ENCODE measurements at places on chromosomes 4 and X.

DNA sequence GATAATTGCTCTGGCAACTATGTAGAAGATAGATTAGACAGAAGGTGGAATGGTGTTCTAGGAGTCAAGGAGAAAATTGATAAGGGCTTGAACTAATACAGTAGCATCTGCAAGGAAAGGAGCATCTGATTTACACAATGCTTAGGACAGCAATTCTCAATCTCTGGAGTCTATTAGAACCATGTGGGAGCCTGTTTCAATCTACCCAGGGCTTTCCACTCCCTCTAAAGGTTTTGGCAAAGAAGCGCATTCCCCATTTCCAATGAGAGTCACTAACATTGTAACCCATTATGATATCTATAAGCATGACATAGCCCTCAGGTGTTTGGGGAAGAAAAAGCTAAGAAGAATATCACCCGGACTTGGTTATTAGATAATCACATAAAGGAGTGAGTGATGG is 168.2 kb downstream of the COL25A1 start:
- no peak for DNase-seq

DNA sequence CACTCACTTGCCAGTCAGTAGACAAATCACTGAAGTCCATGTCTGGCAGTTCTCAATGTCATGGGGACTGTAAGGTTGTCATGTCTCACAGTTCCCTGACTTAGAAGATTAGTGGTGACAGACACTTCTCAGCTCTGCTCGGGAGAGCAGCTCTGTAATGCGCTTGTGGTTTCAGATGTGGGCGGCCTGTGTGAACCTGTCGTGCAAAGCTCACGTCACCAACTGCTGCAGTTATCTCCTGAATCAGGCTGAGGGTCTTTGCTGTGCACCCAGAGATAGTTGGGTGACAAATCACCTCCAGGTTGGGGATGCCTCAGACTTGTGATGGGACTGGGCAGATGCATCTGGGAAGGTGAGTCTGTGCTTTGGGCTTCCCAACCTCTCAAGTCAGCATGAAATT is at the start of gene IL9R:
Gene IL9R, plus strand, starts transcription at position 261 of the 400 bp plus-strand sequence. Its CDS starts 64 bp downstream, at position 325.
- DNase-seq = no peak

- DNase-seq = peak; percentile 52
Measured at GRCh38 chr4:168475745-168476144, 4.5 kb downstream of the DDX60L start.

GRCh38 chrX:139083191-139083590 is 371.7 kb upstream of the FGF13 start:
- no peak for DNase-seq

- no peak for DNase-seq
Measured at GRCh38 chr4:55549888-55550287, 3.2 kb upstream of the CLOCK start.

- no peak for DNase-seq
Measured at GRCh38 chr4:62449538-62449937, 1249.4 kb downstream of the ADGRL3 start.

GRCh38 chr4:112370466-112370865 is 73.3 kb downstream of the ALPK1 start:
- DNase-seq = no peak

GRCh38 chrX:46310815-46311497 is 234.3 kb downstream of the ZNF674 start:
- DNase-seq = no peak

GRCh38 chr4:184420881-184421416 is 53.4 kb downstream of the IRF2 start:
- DNase-seq = no peak

DNA sequence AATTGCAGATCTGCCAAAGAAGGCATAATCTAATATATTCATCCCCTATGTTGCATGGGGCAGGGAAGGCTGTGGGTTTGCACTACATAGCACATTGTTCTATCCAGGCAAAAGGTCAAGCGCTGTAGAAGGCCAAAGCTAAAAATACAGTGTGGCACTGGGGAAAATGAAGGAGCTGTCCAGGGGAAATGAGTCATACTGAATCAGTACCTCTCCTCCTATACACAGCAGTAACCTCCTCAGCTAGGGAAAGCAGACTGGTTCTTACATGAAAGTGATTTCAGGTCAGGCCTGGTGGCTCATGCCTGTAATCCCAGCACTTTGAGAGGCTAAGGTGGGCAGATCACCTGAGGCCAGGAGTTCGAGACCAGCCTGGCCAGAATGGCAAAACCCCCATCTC is 31.0 kb upstream of the SLC25A4 start:
- no peak for DNase-seq

- DNase-seq = no peak
Measured at GRCh38 chrX:48719958-48720357, 23.4 kb downstream of the SUV39H1 start.

DNA sequence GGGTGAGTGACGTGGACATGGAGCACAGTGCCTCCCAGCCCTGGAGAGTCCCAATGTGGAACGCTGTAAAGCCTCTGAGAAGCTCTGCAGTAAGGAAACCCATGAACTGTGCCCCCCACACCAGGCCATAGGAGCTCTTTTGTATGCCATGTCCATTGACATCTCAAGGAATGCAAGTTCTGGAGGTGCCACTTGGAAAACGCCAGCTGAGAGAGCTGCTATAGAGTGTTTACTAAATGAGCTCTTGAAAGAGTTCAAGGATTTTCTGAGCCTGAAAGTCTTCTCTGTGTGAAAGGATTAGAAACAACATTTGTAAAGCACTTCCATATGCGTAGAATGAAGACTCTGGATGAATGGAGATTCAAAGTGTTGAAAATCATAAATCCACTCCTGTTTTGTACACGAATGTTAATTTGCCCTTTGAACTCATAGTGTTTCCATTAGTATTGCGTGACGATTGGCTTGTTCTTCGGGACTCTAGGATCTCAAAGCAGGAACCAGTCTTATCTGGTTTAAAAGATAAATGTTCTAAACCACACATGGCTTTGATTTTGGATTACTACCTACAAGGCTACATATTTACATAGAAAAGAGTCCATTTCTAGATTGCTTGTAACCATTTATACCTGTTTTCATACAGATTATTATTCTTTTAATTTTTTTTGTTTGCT is 41.8 kb upstream of the STOX2 start:
- no peak for DNase-seq

DNA sequence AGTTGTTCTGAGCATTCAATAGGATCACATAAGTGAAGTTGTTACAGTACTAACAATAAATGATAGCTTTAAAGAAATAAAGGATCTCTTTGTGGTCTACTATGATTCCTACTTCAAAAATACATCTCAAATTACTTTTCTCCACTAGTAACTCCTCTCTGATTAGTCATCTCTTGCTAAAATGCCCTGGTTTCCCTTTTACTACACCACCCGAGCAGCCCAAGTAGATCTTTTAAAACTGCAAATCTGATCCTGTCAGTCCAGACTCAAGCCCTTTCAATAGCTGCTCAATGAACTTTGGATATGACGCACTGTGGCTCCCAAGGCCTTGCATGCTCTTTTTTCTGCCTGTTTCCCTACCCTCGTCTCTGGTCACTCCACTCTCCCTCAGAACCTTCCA is 97.5 kb downstream of the MAOA start:
- no peak for DNase-seq

DNA sequence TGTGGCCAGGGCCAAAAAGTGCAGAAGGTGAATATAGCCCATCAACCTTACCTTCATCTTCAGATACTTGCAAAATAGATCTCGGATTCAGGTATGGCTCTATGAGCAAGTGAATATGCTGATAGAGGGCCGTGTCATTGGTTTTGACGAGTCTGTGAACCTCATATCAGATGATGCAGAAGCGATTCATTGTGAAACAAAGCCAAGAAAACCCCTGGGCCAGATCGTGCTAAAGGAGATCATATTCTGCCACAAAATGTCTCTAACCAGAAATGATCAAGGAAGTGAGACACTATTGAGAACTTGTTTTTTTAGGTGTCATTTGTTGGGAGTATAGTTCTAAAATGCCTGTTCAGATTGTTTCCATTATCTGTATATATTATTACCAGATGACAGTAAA is 48.3 kb downstream of the PDK3 start:
- DNase-seq = no peak

DNA sequence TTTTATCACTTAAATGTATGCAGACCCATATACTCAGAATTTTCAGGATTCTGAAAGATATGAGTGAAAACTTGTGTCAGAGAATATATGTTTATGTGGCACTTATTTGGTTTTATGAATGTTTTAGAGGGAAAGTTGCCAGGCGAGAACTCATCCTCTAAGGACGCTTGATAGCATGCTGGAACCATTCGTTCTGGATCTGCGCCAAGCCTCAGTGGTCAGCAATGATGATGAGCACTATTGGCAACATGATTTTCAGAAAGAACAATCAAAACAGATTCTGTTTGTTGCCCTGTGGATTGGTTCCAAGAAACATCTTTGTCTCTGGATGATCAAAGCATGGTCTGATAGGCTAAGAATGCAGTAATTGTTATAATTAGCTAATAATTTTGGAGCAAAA is 32.1 kb upstream of the RAPGEF2 start:
- DNase-seq = no peak

DNA sequence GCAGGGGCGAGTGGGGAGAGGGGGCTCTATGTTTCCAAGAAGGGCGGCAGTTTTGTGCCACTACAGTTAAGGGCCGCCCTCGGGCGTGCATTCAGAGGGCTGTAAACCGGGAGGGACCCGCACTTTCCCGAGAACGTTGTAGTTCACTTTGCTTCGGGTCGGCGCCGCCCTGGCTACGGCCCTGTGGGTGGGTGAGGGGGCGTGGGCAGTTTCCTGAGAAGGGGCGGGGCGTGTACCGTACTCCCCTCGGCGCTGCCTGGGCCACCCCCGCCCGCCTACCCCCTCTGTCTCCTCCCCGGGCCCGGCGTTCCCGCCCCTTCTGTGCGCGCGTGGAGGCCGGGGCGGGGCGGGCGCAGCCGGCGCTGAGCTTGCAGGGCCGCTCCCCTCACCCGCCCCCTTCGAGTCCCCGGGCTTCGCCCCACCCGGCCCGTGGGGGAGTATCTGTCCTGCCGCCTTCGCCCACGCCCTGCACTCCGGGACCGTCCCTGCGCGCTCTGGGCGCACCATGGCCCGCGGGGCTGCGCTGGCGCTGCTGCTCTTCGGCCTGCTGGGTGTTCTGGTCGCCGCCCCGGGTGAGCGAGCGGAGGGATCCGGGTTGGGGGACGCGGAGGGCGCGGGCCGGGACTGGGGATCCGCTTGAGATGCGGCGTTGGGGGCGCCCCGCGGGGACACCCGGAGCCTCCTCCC is at the start of gene CD99:
Gene CD99, plus strand, starts transcription at position 440 of the 687 bp plus-strand sequence. Its CDS starts 66 bp downstream, at position 506.
- DNase-seq = no peak

DNA sequence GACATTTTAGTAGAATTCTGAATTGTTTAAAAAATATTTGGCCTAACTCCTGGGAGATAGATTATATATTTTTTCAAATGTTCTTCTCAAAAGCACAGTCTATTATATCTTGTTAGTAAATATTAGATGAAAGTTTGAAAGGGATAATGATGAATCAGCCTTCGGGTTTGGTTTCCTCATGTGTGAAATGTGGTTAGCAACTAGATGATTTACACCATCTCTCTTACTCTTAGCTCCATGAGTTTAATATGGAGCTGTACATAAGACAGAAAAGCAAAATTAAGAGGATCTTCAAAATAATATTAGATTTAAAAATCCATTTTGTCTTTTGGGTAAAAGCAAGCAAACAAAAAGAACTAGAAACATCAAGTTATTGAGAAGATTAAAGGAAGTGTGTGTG is 120.8 kb upstream of the SFRP2 start:
- no peak for DNase-seq

- DNase-seq = no peak
Measured at GRCh38 chrX:153523269-153523668, 5.8 kb downstream of the ATP2B3 start.

DNA sequence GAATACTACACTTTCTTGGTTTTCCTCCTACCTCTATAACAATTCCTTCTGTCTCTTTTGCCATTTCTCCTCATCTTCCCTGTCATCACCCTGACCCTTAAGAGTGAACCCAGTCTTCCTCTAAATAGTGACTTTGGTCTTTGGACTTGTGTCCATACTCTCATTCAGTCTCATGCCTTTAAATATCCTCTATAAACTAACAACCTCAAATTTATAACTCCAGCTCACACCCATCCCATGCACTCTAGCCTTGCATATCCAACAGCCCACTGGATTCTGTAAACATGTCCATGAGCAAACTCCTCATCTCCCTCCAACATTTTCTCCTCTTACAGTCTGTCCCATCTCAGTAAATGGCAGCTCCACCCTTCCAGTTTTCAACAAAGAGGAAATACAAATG is 15.0 kb downstream of the BCLAF3 start:
- DNase-seq = no peak

DNA sequence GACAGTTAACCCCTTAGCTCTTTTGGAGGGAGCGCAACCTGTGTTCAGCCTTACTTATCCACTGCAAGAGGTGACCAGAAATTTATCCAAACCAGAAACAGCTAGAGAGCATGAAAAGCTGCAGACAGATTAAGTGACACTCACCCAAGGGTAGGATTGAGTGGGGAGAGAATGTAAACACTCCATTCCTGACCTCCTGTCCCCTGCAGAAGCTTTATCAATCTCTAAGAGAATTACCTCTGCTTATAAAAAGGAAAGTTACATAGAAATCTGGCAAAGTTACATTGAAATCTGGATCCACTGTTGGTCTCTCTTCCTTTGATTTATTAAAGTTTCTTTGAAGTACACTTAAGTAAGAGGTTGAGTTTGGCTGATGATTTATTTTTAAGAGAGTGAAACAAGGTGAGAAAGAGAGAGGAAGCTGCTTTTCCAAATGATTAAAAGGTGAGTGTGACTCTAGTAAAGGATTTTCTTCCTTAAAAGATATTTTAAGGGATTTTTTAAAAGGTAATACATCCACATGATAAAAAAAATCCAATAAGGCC is 112.3 kb downstream of the ANAPC4 start:
- DNase-seq = no peak

- DNase-seq = no peak
Measured at GRCh38 chr4:18247189-18247588, 225.6 kb upstream of the LCORL start.

GRCh38 chrX:136636121-136636520 is 11.8 kb upstream of the CD40LG start:
- no peak for DNase-seq

DNA sequence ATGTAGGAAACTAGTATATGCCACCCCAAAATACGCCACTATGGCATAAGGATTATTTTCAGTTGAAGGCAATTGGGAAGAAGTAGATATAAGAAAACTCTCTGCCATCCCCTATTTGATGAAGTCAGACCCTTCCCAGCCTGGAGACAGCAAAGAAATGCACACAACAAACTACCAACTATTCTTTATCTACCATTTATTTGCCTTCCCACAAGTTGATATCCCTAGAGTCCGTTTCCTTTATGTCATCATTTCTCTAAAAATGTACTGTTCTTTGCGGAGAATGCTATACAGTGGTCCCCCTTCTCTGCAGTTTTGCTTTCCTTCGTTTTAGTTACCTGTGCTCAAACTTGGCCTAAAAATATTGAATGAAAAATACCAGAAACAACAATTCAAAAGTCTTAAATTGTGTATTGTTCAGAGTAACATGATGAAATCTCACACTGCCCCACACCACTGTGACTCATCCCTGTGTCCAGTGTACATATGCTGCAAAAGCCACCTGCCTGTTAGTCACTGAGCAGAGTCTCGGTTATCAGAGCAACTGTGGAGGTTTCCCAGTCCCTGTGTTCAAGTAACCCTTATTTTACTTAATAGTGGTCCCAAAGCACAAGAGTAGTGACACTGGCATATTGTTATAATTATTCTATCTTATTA is 152.3 kb downstream of the WDFY3 start:
- no peak for DNase-seq
